GM06990 (cell line): ENCODE measurements at places on chromosomes 13 and 19.

- DNase-seq, result no peak
These were observed 801.1 kb downstream of the SLITRK5 start for GRCh38 chr13:88472316-88472715.

- no peak for DNase-seq
These were observed 1262.4 kb upstream of the PCDH20 start for GRCh38 chr13:62678039-62678438.

DNA sequence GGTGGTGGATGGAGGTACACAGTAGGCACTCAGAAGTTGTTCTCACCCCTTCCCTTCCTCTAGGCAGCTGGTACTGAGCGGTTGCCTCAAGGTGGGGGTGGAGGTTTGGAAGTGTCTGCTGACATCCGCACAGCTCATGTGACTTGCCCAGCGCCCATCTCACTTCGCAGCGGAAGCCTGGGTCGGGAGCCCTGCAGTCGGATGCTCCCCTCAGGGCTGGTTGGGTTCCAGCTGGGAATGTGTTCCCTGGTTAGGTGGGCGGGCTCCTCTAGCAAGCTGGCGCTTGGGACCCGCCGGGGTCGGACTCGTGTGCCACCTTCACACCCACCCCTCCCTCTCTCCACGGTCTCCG is 10.2 kb downstream of the PPP1R37 start:
- no peak for DNase-seq

GRCh38 chr13:100458673-100459072 is 129.9 kb downstream of the GGACT start:
- DNase-seq, result no peak

GRCh38 chr13:98786023-98786422 is 33.6 kb upstream of the SLC15A1 start:
- no peak for DNase-seq

- no peak for DNase-seq
These were observed 4.9 kb downstream of the TEX29 start for GRCh38 chr13:111325146-111325890.

DNA sequence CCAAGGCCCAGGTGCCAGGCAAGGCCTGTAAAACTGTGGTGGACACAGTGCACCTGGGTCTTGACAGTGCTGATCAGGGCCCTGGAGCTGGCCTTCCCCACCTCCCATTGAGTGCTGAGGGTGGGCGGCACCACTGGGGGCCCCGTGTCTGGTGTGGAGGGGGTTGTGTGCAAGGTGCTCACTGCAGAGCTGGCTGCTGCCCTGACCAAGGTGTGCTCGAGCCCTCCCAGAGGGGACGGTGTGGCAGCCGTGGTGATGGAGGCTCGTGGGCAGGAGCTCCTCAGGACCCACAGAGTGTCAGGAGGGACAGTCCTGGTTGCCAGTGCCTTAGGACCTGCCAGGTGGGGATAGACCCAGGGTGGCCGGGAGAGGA is 23.0 kb downstream of the ATP4B start:
- no peak for DNase-seq
